ENCODE measurements at places on chromosomes 7 and 10.

GRCh38 chr7:13016036-13016581, 328.7 kb downstream of the ARL4A start:
- no peak for DNase-seq

DNA sequence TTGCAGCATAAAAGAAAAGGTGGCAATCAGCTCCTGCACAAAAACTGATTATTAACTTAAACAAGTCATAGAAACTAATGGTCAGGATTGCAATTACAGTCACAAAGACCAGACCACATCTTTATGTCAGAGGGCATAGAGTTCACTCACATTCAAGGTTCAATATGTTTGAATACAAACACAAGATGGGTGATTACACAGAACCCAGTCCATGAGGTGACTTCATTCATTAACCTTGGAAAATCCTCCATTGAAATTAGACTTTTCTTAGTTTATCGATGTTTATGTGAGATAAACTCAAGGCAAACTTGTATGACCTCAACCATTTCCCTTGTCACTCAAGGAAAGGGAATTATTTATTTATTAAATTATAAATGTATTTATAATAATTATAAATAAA, 388.6 kb upstream of the LRRTM3 start:
- no peak for DNase-seq

DNA sequence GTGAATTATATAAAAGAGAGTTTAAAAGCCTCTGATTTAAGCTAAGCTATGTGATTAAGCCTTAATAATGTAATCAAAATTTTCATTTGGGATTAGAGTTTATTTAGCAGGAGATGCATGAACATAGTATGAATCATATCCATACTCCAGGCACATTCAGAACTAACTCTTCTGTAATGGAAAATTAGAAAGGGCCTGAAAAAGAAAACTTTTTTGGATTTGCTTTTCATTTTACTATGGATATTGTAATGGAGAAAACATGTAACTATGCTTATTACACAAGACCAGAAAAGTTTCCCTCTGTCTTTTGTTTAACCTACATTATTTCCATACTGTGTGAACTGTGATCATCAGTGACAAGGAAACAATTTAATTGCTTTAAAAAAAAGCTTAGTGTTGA, 22.0 kb downstream of the TES start:
- DNase-seq, result no peak

DNA sequence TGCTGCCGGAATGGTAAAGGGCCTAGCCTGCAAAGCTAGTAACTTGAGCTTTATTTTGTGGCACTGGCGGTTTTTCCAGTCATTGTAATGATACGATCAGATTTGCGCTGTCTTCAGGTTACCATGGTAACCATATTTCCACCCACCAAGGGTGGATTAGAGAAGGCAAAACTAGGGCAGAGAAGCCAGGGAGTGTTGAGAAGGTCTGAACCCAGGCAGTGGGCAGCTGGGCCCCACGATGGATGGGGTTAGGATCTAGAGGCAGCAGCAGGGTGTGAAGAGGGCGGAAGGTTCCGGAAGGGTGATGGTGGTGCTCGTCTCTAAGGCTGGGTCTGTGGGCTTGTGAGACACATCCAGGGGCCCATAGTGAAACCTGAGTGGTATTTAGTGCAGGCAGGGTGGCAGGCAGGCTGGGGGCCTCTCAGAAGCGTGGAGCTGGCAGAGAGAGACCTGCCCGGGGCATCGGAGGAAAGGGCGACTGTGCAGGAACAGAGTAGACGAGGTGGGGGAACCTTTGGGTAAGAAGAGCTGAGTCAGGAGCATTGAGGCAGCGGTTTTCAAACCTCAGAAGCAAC, 87.9 kb upstream of the GTF2I start:
- DNase-seq, result no peak

DNA sequence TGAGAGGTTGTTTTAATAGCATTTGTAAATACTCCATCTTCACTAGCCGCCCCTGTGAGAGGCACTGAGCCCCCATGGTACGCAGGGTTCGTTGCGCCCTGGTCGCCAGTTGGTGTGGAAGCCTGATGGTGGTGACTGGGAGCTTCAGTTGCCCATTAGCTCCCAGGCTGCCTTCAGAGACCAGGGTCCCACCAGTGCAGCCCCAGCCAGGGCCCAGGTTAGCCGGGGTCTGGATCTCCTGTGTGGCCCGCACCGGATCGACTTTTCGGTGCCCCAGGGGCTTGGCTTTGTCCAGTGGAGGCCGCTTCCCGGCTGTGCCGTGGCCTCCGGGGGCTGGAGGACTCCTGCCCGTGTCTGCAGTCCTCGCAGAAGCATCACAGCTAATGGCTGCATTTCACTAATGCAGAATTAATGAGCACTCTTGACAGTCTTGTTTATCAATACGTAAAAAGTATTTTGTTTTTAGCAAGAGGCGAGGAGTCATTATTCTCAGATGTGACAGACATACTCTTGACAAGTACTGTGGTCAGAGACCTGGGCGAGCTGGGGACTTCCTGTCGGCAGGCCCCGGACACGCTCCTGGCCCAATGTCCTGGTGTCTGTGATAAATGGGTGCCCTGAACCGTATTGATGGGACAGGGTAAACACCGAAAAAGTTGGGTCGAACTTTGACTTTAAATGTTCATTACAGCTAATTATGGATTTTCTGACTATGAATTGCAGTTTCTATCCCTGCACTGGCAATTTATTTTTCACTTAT, 99.8 kb downstream of the NKX6-2 start:
- DNase-seq, result no peak

DNA sequence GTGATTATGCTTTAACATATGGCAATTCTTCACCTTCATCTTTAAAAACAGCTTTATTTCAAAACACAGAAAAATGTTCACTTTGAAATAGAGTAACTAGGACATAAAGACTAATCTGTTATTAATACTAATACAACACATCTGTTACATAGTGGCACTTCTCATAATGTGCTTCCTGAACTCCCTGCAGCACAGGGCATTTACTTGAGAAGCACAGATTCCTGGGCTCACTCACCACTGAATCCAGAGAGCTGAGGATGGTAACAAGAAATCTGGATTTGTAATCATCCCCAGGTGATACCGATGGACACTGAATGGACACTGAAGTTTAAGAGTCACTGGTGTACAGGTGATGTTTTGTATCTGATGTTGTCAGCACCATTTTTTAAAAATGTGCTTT, 96.1 kb downstream of the COL28A1 start:
- no peak for DNase-seq

- DNase-seq, result no peak
Observed at GRCh38 chr10:110151467-110151866, 55.9 kb upstream of the MXI1 start.

GRCh38 chr7:52498366-52498765, 537.1 kb upstream of the POM121L12 start:
- DNase-seq, result no peak

- no peak for DNase-seq
Observed at GRCh38 chr10:113732160-113732881, 19.2 kb upstream of the PLEKHS1 start.

GRCh38 chr10:44478040-44478439, 93.1 kb upstream of the CXCL12 start:
- no peak for DNase-seq

GRCh38 chr7:83347945-83348444, 185.3 kb upstream of the PCLO start:
- DNase-seq, result no peak

DNA sequence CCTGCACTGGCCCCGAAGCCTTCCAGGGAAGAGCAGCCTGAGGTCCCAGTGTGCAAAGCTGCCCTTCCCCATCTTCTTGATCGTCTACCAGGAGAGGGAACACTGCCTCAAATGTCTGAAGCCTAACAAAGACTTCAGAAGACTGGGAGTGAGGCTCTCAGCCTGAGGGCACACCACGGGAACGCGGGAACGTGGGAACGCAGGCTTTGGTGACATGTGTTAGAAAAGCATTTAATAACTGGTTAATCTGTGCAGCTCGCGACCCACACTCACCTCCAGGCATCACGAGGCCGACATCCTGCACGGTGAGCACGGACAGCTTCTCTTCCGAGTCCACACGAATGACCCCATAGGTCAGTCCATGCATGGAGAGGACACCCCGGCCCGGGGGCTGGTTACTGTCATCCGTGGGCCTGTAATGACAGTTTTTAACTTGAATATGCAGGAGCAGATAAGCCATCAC, 234.0 kb downstream of the ZMYND11 start:
- no peak for DNase-seq

- no peak for DNase-seq
Observed at GRCh38 chr7:151677581-151678226, 158.0 kb upstream of the RHEB start.

DNA sequence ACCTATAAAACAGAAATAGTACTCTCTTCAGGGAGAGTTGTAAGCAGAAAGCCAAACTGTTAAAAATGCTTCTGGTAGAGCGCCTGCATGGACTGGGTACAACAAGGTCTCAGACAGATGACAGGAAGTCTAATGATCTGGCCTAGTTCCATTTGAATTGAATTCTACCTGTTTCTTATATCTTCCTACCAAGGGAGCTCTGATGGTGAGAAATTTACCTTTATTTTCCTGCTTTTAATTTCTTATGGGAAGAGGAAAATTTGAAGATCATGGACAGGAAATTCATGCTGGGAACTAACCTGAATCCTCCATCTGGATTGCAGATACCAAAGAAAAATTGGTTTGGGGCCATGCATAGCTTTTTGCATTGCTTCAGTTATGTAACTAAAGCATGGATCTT, 63.3 kb downstream of the BMPER start:
- no peak for DNase-seq

- DNase-seq, result no peak
Observed at GRCh38 chr7:55085511-55086412, 66.9 kb downstream of the EGFR start.

DNA sequence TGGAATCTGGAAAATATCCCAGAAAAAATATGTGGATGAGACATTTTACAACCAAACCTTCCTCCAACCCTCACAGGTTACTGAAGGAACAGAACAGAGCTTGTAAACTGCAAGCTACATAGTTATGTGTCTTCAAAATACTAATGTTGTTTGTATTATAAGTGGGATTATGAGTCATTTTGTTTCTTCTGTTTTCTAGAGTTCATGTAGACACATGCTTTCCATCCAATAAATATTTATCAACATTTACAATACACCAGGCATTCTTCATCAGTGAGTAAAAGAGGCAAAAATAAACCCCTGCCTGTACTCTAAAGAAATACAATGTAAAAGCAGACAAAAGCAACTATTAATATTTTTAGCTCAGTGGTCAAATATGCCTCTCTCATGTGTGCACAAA, 38.0 kb upstream of the TES start:
- DNase-seq, result no peak

DNA sequence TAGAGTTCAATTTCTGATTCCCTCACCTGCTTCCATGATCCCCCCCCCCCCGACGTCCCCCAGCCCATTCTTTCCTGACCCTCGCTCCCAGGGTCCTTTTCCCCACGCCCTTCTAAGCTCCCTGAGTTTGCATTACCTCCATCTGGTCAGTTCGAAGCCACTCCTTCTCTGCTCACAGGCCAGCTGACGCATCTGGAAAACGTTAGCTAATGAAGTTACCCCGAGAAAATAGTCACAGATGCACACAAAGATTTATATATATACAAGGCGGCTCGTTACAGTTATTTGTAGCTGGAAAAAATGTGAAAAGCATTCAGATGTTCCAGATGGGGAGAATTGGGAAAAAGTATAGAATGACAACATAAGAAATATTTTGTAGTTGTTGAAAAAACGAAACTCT, 630.0 kb upstream of the FOXK1 start:
- DNase-seq, result no peak

GRCh38 chr7:33422825-33423645, 293.7 kb downstream of the BBS9 start:
- DNase-seq, result no peak

DNA sequence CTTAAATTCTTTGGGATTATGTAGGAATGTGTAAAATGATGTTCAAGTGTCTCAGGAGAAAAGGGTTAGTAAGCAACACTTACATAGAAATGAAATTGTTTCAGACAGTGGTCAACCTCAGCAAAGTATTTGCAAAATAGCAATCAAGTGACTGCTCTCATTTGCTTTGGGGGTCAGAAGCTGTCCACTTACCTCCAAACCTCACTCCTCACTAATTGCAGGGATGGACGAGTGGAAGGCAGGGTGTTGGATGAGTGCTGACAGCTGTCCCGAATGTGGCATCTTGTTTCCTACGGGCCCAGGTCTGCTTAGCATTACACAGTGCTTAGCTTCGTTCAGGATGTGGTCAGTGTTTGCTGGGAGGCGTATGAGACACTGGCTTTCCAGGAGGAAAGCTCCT, 437.0 kb downstream of the SUGCT start:
- no peak for DNase-seq

DNA sequence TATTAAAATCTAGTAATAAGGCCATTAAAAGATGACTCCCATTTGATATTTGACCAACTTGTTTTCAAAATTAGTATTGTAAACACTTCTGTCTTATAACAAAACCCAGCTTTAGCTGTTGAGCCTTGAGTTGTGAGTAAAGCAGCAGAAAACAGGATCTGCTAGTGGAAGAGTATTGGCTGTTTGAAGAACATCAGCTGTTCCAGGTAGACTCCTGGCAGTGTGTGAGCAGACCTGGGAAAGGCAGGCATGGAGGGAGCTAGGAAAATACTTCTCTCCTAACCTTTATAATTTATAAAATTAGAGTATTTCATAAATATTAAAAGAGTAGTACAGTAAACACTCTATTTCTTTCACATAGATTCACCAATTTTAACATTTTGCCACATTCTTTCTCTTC, 29.0 kb downstream of the KAT6B start:
- DNase-seq, result no peak

GRCh38 chr7:7773334-7774309, 55.2 kb upstream of the RPA3 start:
- DNase-seq, result no peak

- DNase-seq, result no peak
Observed at GRCh38 chr7:114720725-114721124, 201.2 kb upstream of the MDFIC start.

DNA sequence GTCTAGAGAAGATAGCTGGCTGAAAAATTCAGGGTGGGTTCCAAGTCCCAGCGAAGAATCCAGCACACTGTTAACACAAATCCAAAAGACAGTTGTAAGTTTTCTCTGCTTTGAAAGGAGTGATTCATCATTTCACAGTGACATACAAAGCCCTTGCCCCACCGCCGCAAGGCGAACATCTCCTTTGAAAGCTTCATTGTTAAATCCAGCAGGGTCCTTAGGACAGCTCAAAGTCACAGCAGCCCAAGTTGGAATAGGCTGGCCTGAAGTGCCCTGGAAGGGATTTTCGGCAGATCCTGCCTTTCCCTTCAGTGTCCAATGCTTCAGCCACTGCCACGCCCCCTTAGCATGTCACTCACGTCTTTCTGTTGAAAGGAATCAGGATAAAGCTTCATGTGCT, 526.1 kb downstream of the CALN1 start:
- no peak for DNase-seq

- no peak for DNase-seq
Observed at GRCh38 chr10:70833601-70834000, 17.9 kb downstream of the SGPL1 start.

GRCh38 chr10:25393621-25394020, 218.8 kb downstream of the GPR158 start:
- no peak for DNase-seq

GRCh38 chr10:31584098-31584631, 265.1 kb downstream of the ZEB1 start:
- no peak for DNase-seq
